ENCODE measurements at places on chromosomes 13 and 19.

GRCh38 chr19:42558450-42559150, 30.3 kb upstream of the CEACAM1 start:
- DNase-seq, result no peak
- no peak overlapping the region for H3K4me3 ChIP-seq
- H3K4me1 ChIP-seq, result no peaks in the 10 kb centered on the region
- H3K27me3 ChIP-seq, result peaks cover 7% of the 10 kb centered on the region
- no peak overlapping the region for H3K27ac ChIP-seq
- H3K36me3 ChIP-seq, result no peaks in the 10 kb centered on the region

- no peak overlapping the region for H3K27ac ChIP-seq
- peaks cover 44% of the 10 kb centered on the region for H3K36me3 ChIP-seq
- DNase-seq, result no peak
- no peaks in the 10 kb centered on the region for H3K27me3 ChIP-seq
- H3K4me1 ChIP-seq, result peaks cover 2% of the 10 kb centered on the region
Observed at GRCh38 chr13:37026771-37027170, 26.2 kb downstream of the EXOSC8 start.

DNA sequence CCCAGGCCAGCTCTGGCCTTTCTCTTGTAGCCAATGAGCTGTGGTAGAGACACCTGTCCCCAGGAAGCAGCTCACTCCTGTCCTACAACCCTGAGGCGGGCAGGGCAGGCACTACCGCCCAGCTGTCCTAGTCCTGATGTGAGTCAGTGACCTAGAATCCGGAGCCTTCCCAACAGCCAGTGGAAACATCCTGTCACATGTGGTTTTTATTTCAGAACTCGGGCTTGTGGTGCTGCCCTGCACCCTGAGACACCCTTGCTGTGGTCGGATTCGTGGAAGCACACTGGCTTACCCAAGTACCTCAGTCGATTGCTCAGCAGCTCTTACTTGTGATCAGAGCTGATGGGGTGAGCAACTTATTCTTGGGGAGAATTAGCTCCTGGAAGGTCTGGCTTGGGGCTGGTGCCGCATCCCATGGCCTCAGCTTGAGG, 83.6 kb upstream of the ARHGEF7 start:
- H3K27ac ChIP-seq, result no peak overlapping the region
- H3K4me1 ChIP-seq, result no peaks in the 10 kb centered on the region
- DNase-seq, result no peak
- H3K4me3 ChIP-seq, result no peak overlapping the region

- H3K4me3 ChIP-seq, result no peak overlapping the region
- H3K36me3 ChIP-seq, result no peaks in the 10 kb centered on the region
- H3K4me1 ChIP-seq, result peaks cover 30% of the 10 kb centered on the region
- peak; percentile 65 for DNase-seq
Observed at GRCh38 chr19:50818859-50819472, 4.6 kb downstream of the KLK1 start.

GRCh38 chr19:33297401-33298145, 4.8 kb downstream of the CEBPA start:
- H3K36me3 ChIP-seq, result peaks cover 22% of the 10 kb centered on the region
- no peak overlapping the region for H3K4me3 ChIP-seq
- peak; percentile 97 for DNase-seq
- peaks cover 9% of the 10 kb centered on the region for H3K27me3 ChIP-seq

DNA sequence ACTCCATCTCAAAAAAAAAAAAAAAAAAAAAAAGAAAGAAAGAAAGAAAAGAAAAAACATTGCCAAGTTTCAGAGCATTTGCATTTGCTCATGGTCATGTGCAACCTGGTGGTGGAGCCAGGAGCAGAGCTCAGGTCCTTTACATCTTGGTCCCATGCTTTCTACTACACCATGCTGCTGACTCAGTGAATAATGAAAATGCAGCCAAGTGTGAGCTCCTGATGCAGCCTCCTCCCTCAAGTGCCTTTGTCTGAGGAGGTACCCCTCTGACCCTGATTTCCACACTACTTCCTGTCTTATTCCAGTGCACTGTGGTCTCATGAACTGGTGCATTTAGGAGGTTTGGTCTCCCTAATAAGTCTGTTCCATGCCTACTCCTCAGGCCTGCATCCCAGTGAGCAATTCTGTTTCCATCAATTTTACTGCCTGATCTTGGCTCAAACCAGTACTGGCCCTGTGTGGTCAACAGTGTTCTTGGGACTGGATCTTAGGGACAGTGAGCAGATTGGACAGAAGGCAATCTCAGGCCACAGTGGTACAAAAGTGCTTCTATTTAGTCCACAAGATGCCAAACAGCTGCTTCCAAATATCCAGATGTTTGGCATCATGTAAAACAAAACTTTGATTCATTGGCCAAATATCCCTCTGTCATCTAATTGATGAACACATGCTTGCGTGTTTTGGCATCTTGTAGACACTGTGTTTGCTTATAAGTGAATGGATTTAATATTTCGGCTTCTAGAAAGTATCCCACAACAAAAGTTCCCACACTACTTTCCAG, 28.8 kb upstream of the LRCH1 start:
- no peak overlapping the region for H3K27ac ChIP-seq
- H3K36me3 ChIP-seq, result no peaks in the 10 kb centered on the region
- H3K4me3 ChIP-seq, result no peak overlapping the region

DNA sequence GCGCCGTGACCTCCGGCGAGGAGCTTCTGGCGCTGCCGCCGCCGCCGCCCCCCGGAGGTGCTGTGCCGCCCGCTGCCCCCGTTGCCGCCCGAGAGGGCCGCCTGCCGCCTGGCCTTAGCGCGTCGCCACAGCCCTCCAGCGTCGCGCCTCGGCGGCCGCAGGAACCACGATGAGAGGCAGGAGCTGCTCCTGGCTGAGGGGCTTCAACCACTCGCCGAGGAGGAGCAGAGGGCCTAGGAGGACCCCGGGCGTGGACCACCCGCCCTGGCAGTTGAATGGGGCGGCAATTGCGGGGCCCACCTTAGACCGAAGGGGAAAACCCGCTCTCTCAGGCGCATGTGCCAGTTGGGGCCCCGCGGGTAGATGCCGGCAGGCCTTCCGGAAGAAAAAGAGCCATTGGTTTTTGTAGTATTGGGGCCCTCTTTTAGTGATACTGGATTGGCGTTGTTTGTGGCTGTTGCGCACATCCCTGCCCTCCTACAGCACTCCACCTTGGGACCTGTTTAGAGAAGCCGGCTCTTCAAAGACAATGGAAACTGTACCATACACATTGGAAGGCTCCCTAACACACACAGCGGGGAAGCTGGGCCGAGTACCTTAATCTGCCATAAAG, 4.8 kb downstream of the PDX1 start:
- H3K36me3 ChIP-seq, result no peaks in the 10 kb centered on the region
- DNase-seq, result no peak
- H3K4me3 ChIP-seq, result no peak overlapping the region

GRCh38 chr13:34594507-34594906, 347.6 kb upstream of the NBEA start:
- H3K4me3 ChIP-seq, result no peak overlapping the region
- H3K27ac ChIP-seq, result no peak overlapping the region
- H3K27me3 ChIP-seq, result no peaks in the 10 kb centered on the region
- no peaks in the 10 kb centered on the region for H3K4me1 ChIP-seq
- DNase-seq, result no peak

GRCh38 chr13:22227895-22228294, 557.0 kb downstream of the FGF9 start:
- no peak overlapping the region for H3K27ac ChIP-seq
- H3K36me3 ChIP-seq, result no peaks in the 10 kb centered on the region
- H3K4me1 ChIP-seq, result no peaks in the 10 kb centered on the region
- H3K4me3 ChIP-seq, result no peak overlapping the region
- no peak for DNase-seq

GRCh38 chr13:27440408-27440807, 10.0 kb downstream of the MTIF3 start:
- H3K27me3 ChIP-seq, result no peaks in the 10 kb centered on the region
- peaks cover 22% of the 10 kb centered on the region for H3K4me1 ChIP-seq
- H3K36me3 ChIP-seq, result peaks cover 35% of the 10 kb centered on the region
- no peak overlapping the region for H3K4me3 ChIP-seq

DNA sequence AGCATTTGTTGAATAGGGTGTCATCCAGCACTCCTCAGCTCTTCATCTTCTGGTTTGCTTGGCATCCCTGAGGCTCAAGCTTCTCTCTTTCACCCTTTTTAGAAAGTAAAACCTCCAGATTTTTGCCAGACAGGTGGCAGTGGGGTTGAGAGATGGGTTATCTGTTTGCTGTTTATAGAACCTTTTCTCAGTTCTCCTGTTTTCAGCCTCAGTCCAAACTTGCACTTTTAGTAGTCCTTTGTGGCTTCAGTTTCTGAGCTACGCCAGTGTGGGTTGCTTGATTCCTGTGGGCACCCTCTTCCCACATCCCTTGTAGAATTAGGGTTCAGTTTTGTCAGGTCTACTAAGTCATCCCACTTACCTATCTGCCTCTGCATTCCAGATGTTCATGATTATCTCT, 147.9 kb downstream of the PAN3 start:
- H3K27ac ChIP-seq, result no peak overlapping the region
- no peak overlapping the region for H3K4me3 ChIP-seq
- no peak for DNase-seq
- no peaks in the 10 kb centered on the region for H3K27me3 ChIP-seq
- no peaks in the 10 kb centered on the region for H3K4me1 ChIP-seq

DNA sequence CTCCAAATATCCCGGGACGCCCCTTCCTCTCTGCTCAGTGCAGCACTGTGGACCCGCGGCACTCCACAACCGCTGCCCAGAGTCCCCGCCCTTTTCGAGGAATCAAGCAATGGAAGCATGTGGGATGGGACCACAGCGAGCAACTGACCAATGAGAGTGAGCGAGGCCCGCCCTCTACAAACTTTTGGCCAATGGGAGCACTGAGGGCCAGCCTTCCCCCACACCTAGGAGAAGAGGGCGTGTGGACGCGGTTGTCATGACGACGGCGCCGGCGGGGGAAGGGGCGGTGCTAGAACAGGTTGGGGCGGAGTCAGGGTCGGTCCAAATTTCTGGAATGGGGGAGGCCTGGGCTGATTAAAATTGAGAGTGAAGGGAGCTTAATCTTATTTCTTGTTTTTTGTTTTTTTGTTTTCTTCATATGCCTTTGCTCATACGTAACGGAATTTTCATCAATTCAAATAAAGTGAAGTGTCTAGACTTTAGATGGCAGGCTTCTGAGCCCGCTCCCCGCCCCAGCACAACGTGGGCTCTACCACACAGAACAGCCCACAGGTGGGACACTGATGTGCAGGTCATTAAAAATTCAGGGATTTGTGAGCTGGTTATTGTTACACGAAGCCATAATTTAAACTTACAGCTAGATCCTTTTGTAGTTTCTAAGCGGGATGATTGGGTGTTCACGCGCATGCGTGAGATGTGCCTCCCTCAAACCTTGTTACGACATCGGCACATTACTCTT, at the start of gene DNAAF3:
Gene DNAAF3, minus strand, starts transcription at position 84 of the 739 bp plus-strand sequence. CDS start 200 bp downstream, outside the sequence.
- peaks cover 49% of the 10 kb centered on the region for H3K27me3 ChIP-seq
- H3K27ac ChIP-seq, result no peak within 1 kb of the TSS
- H3K4me3 ChIP-seq, result peak within 1 kb of the TSS; percentile 51
- H3K36me3 ChIP-seq, result no peaks in the 10 kb centered on the region
- H3K4me1 ChIP-seq, result peaks cover 7% of the 10 kb centered on the region
- DNase-seq, result peak; percentile 96

- no peak overlapping the region for H3K4me3 ChIP-seq
- no peak for DNase-seq
- H3K36me3 ChIP-seq, result no peaks in the 10 kb centered on the region
- no peak overlapping the region for H3K27ac ChIP-seq
- no peaks in the 10 kb centered on the region for H3K4me1 ChIP-seq
Observed at GRCh38 chr13:46527237-46527636, 25.7 kb upstream of the LRCH1 start.

- H3K36me3 ChIP-seq, result peaks cover 3% of the 10 kb centered on the region
- no peaks in the 10 kb centered on the region for H3K27me3 ChIP-seq
- H3K4me1 ChIP-seq, result no peaks in the 10 kb centered on the region
- H3K27ac ChIP-seq, result no peak overlapping the region
- DNase-seq, result no peak
- no peak overlapping the region for H3K4me3 ChIP-seq
Observed at GRCh38 chr13:27161980-27162379, 9.6 kb downstream of the USP12 start.

DNA sequence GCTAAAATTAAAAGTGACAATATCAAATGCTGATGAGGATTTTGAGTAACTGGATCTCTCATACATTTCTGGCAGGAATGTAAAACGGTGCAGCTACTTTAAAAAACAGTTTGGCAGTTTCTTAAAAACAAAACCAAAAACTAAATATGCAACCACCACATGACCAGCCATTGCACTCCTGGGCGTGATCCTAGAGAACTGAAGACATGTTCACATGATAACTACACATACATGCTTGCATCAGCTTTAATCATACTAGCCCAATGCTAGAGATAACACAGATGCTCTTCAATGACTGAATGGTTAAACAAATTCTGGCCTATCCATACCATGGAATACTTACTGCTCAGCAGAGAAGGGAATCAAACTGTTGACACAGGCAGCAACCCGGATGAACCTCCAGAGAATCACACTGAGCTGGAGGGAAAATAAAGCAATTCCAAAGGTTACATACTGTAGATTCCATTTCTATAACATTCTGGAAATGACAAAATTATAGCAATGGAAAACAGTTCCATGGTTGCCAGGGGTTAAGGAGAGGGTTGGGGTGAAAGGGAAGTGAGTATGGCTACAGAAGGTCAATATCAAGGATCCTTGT, 25.5 kb upstream of the NAXD start:
- no peak overlapping the region for H3K27ac ChIP-seq
- H3K36me3 ChIP-seq, result no peaks in the 10 kb centered on the region
- no peak for DNase-seq
- no peak overlapping the region for H3K4me3 ChIP-seq

DNA sequence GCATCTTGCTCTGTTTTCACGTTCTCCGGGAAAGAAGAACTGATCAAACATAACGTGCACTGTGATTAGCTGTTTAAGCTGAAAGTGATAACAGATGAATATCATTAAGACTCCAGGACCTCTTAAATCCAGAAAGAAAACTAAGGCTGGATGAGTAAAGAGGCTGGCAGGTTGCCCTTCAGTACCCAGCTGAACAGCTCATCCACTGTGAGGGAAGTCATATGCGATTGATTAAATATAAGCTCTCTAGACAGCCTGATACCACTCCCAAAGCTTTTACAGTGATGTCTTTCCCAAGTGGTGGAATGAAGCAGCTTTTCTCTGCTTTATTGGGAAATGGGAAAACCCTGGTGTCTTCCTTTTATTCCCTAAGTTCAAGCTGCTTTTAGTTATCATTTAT, 116.9 kb downstream of the EFNB2 start:
- DNase-seq, result no peak
- no peak overlapping the region for H3K4me3 ChIP-seq
- H3K27me3 ChIP-seq, result no peaks in the 10 kb centered on the region
- H3K4me1 ChIP-seq, result peaks cover 4% of the 10 kb centered on the region
- H3K27ac ChIP-seq, result no peak overlapping the region

DNA sequence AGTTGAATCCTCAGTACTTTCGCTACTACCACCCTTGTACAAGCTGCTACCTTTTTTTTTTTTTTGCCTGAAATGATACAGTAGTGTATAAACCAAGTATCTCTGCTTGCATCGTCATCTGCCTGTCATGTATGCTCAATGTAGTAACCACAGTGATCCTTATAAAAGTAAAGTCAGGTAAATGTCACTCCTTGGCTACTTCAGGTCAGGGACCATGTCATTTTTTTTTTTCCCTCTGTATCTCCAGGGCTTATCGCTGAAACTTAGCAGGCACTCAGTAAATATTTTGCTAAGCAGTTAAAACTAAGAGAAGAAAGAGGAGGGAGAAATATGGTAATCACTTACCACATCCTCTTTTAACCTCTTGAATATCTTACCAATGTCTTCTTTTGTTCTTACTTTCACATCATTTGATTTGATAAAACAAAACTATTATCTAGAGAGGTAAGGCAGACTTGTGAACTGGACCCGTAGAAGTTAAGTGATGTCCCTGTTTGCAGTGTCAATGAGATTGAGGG, 96.8 kb upstream of the KLF12 start:
- H3K27me3 ChIP-seq, result no peaks in the 10 kb centered on the region
- no peak overlapping the region for H3K4me3 ChIP-seq
- DNase-seq, result no peak
- H3K27ac ChIP-seq, result no peak overlapping the region
- H3K36me3 ChIP-seq, result no peaks in the 10 kb centered on the region

Measured in large intestine (tissue), 12 donors.